Keratinocyte (primary cell): ENCODE measurements at places on chromosomes 3 and 15. TPM values are rescaled to one million over a fixed set of nuclear protein-coding genes. Genes with fewer than 3 reads are reported as not detected.

Gene RPUSD3
- 31.5 to 39.0 TPM (median 37.6 TPM) in 3 replicates for polyA plus RNA-seq

DNA sequence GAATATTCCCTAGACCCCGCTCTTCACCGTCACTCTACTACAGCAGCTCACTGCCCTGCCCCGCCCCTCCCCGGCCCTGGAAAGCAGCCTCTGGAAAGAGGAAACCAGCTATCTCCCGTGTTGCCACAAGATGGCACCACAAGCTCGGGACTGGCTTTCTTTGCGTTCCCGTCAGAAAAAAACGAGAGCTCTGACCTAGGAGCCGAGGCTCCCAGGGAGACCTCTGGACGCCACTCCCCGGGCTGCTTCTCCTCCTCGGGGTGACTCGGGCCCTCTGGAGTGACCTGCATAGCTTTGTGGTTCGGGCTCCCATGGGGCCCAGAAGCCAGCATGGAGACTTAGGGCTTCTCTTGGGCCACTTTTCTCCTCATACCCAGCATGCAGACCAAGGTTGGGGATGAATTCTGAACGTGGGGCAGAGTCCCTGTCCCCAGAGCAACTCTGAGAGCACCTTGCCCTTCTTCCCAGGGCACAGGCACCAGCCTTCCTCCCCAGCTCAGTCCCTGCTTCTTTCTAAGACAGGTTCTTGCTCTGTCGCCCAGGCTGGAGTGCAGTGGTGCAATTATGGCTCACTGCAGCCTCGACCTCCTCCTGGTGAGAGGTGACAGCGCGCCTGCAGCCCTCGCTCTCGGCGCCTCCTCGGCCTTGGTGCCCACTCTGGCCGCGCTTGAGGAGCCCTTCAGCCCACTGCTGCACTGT lies 19.0 kb downstream of the STOML1 start:
- DNase-seq = no peak

Gene TGM4
- polyA plus RNA-seq = 1.3 to 2.2 TPM (median 1.3 TPM) in 3 replicates

DNA sequence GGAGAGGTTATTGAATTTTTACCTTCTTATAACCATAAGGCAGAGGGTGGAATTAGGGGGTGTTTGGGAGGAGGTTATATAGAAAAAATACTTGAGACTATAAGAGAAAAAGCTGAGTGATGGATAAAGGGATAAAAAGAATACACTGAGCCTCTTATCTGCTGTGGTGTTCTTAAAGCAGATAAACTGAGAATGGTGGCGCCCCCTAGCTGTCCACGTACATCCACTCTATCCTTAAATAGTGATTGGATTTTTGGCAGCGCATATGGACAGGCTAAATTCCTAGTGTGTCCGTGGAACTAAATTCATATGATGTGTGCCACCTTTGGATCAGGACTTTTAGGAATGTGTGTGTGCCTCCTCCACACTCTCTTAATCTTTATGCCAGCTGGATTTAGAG lies 121.1 kb downstream of the OXSM start:
- no peak for DNase-seq

GRCh38 chr15:32651229-32651837 lies 9.8 kb downstream of the SCG5 start:
- DNase-seq = peak; percentile 56

DNA sequence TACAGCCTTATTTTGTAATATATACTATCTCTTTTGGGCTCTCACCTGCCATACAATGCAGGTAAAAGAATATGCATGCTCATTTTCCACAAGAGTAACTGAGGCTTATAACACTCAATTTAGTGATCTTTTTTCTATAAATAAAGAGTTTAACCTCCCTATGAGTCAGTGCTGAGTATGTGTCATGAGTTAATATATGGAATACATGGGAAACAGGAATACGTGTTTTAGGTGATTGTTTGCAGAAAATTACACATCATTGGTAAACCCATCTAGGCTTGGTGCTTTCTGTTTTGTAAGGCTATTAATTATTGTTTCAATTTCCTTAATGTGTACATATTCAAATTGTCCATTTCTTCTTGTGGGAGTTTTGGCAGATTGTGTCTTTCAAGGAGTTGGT lies 411.3 kb downstream of the GRM7 start:
- no peak for DNase-seq

Gene CHRM5
- 0.01 to 0.02 TPM in 2 of 3 replicates, not detected in the other for polyA plus RNA-seq

Gene MAGI1
- 8.0 to 11.2 TPM (median 10.9 TPM) in 3 replicates for polyA plus RNA-seq

Gene PLSCR5
- not detected in 3 replicates for polyA plus RNA-seq

Gene MAPKBP1
- 11.3 to 22.2 TPM (median 18.3 TPM) in 3 replicates for polyA plus RNA-seq

Gene CRABP1
- not detected in 3 replicates for polyA plus RNA-seq

DNA sequence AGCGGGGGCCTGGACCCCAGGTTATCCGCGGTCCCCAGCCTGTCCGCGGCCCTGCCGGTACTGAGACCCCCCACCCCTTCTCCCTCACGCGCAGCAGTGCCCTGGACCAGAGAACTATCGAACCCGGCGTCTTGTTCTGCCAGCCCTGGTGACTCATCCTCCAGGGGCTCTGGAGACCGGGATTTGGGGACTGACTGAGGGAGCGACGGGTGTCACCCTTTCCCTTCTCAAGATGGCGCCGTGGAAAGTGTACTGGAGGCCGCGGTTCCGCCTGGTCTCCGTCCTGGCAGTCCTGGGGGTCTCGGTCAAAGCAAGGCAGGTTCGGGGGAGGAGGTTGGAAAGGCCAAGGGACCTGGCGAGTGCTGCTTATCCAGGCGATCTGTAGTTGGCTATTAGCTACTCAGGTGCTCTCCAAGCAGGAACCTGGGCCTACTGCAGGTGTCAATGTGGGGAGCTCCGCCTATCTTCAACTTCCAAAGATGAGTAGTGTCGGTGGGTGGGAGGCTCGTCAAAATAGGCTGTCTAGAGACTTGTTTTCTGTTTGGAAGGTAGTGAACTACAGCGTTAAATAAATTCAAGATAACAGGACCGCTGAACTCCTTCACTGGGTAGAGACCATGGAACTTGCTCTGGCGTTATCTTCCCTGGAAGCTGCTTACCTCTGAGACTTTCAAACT lies 790 bp downstream of the RAB5A start:
- no peak for DNase-seq

- no peak for DNase-seq
These were observed 112.2 kb upstream of the SLC4A7 start for GRCh38 chr3:27596334-27596841.

Gene CCDC39
- polyA plus RNA-seq = not detected in 3 replicates

GRCh38 chr3:99532246-99532645 lies 106.1 kb upstream of the COL8A1 start:
- no peak for DNase-seq

- DNase-seq = no peak
These were observed 425.3 kb upstream of the CBLB start for GRCh38 chr3:106294121-106294520.

GRCh38 chr15:44286814-44287452 lies 1.6 kb upstream of the GOLM2 start:
- DNase-seq = no peak

Gene PXK
- polyA plus RNA-seq = 9.2 to 12.9 TPM (median 12.2 TPM) in 3 replicates

DNA sequence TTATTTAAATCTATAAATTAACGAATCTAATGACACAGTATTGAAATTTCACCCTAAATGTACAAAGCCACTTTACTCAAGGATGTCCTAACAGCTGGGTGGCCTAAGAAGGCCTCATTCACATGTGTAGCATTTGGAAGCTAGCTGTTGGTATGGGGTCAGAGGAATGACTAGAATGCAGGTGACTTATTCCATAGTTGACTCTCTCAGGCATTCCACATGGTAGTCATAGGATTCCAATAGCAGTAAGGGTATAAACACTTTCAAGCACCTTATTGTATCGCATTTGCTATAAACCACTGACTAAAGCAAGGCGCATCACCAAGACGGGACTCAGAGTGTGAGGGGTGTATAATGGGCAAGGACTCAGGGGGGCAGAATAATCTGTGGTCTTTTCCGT lies 294.8 kb upstream of the EPHA3 start:
- DNase-seq = no peak

DNA sequence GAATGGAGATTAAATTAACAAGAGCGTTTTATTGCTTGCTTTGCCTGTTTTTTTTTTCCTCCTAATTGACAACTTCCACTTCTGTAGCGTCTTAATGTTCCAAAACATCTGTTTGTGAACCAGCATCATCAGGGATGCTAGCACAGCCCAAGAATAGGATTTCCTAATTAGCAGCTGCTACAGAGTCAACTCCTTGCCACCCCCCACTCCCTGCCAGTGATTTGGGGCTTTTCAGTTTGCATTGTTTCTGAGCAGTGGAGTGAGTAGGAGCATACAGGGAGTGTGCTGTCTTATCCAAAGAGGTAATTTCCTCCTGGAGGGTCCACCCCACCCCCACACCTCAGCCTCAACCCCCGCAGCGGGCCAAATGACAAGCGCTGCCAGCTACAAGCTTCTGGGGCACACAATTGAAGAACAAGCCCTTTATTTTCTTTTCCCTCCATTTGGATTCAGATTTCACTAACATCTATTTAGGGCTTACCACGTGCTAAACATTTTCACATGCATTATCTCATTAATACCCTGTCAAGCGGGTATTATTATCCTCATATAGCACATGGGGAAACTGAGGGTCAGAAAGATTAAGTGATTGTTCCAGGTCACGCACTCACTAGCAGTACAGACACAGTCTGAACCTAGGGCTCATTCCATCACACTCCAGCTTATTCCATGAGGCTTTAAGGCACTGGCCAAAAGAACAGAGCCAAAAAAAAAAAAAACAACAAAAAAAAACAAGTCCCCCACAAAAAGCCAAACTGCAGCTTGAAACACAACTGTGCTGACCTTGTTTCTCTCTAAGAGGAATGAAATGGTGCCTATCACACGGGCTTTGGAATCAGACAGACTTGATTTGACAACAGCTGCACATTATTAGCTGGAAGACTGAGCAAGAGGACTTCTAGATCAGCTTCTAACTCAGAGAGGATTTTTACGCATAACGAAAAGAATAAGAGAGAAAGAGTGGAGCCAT lies 16.4 kb downstream of the HEG1 start:
- no peak for DNase-seq

Gene EEFSEC
- polyA plus RNA-seq = 8.7 to 10.3 TPM (median 9.9 TPM) in 3 replicates

Gene RAB8B
- polyA plus RNA-seq = 26.4 to 34.6 TPM (median 31.2 TPM) in 3 replicates

DNA sequence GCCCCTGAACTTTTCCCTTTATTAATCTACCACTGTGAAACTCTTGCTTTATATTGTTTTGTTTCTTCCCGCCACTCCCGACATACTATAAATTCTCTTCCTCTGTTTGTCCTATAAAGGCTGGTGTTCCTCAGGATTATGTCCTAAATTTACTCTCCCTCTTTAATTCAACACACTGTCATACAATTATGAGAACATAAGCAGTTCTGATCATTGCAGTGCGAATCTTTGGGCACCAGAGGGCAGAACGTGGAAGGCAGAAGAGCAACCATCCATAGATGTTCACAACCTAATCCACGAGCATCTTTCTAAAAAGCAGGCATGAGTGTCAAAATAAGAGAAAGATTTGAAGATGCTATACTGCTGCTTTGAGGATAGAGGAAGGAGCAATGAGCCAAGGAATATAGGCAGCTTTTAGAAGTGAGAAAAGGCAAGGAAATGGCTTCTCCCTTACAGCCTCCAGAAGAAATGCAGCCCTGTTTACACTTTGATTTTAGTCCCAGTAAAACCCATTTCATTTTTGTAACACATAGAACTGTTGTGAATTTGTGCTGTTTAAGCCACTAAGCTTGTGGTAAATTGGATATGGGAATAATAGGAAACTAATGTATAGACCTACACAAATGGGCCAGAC lies 179.4 kb downstream of the GBE1 start:
- DNase-seq = no peak

Gene PLSCR2
- polyA plus RNA-seq = not detected in 3 replicates

Gene PP2D1
- polyA plus RNA-seq = not detected in 3 replicates

Gene SERINC4
- polyA plus RNA-seq = 0.05 to 0.14 TPM in 2 of 3 replicates, not detected in the other

DNA sequence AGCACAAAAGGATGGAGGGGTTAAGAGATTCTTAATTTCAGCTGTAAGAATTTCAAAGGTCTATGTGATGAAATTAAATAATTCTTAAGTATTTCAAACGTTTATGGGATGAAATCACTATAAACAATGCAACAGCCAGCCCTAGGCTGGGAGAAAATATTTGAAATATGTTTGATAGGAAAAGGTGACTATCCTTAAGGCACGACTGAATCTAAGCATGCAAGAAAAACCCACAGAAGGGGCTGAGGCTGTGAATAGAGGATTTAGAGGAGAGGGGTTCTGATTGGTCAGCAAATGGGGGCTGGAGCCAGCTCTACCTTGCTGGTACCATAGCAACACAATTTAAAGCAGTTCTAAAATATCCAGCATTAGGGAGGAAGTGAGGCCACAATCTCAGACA lies 220.8 kb upstream of the ATP10A start:
- no peak for DNase-seq

GRCh38 chr3:179265875-179266274 lies 15.0 kb upstream of the KCNMB3 start:
- DNase-seq = no peak

DNA sequence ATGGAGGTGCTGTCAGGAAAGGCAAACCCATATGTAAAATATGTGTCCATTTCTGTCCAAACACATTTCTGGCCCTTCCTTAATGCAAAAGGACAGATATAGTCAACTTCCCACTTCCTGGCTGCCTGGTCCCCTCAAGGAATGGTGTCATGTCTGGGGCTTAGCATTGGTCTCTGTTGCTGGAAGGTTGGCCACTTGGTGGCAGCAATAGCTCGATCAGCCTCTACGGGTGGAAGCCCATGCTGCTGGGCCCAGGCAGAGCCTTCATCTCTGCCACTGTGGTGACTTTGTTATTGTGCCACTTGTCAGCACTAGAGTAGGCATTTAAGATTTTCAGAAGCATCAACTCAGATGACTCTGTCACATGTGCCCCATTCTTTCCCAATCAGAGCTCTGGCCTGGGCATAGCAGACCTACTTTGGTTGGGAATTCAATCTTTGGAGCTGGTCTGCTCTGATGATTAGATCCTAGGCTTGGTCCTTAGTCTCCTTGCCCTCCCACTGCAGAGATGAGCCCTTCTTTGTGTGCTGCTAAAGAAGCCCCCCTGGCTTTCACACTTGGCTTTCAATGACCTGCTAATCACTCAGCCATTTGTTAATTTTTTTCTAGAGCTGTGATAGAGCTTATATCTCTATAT lies 51.0 kb upstream of the SPSB4 start:
- DNase-seq = no peak

DNA sequence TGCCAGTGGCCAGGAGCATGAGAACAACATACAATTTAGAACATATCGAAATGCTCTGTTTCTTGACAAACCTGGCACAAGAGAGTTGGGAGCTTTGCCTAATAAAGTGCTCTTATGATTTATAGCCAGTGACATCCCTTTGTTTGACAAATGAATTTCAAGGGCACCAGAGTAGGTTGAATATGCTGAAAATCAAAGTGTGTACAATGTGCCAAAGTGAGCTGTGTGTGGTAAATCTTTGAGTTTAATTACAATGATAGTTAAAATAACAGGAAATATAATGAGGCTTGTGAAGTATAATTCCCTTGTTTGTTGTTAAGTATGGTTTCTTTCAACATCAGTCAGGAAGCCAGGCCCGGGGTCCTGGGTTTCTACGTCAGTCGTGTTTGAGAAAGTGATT lies 211.9 kb downstream of the EBLN2 start:
- no peak for DNase-seq

GRCh38 chr15:28097656-28098359 lies 1.3 kb downstream of the OCA2 start:
- DNase-seq = no peak

DNA sequence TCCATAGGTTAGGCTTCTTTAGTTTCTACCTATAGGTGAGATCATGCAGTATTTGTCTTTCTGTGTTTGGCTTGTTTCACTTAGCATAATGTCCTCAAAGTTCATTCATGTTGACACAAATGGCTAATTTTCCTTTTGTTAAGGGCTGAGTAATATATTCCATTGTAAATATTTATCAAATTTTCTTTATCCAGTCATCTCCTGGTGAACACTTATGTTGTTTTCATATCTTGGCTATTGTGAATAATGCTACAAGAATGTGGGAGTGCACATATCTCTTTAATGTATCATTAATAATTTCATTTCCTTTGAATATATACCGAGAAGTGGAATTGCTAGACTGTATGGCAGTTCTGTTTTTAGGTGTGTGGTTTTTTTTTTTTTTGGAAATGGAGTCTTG lies 250.9 kb upstream of the SEMA6D start:
- peak; percentile 66 for DNase-seq

- DNase-seq = no peak
These were observed 175.6 kb downstream of the MTHFS start for GRCh38 chr15:79721256-79721655.
